ENCODE measurements at places on chromosomes 6 and 20. TPM values are rescaled to one million over a fixed set of nuclear protein-coding genes. Genes with fewer than 3 reads are reported as not detected.

EYA4 gene
- 0.32 TPM for total RNA-seq

PRPH2 gene
- total RNA-seq = 2.5 TPM

KCNB1 gene
- 6.1 TPM for total RNA-seq

MAN1A1 gene
- 141 TPM for total RNA-seq

DEFB132 gene
- not detected for total RNA-seq

RPS10 gene
- total RNA-seq = 2,358 TPM

UST gene
- 24.7 TPM for total RNA-seq

SEMG1 gene
- total RNA-seq = not detected

SLC12A5 gene
- total RNA-seq = under 0.01 TPM

SCUBE3 gene
- total RNA-seq = 3.4 TPM

SPAG4 gene
- total RNA-seq = 7.3 TPM

DSP gene
- total RNA-seq = 1.3 TPM

OR2H1 gene
- total RNA-seq = not detected

HLA-DOA gene
- 0.11 TPM for total RNA-seq

TXLNB gene
- total RNA-seq = 1.1 TPM

ANGPT4 gene
- under 0.01 TPM for total RNA-seq

Data from articular chondrocyte of knee joint (primary cell).